Activated T-cell treated with anti-CD3 and anti-CD28 coated beads, Interleukin-2, amount 50 U/mL, for 72 hours (primary cell): ENCODE measurements at places on chromosomes 1 and 21.

- DNase-seq: no peak
These were observed 36.2 kb upstream of the CACHD1 start for GRCh38 chr1:64433747-64434146.

- DNase-seq: no peak
These were observed 24.6 kb upstream of the NEK7 start for GRCh38 chr1:198132060-198132781.

DNA sequence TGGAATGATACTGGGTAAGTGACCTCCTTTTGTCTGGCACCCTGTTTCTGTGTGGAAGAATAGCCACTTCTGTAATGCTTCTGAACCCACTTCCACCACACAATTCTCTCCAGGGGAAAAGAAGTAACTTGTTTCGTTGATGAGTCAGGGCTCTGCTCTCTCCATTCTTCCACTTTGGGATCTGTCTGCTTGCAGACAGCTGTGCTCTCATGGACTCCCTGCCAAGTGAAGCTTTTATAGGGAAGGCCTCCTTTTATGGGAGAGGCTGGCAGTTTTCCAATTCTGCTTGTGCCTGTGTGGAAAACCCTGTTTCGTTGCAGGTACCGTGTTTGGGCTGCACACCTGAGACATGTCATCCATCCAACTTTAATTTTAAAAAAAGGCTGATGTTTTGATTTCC, 130.7 kb downstream of the GIPC2 start:
- DNase-seq: no peak

DNA sequence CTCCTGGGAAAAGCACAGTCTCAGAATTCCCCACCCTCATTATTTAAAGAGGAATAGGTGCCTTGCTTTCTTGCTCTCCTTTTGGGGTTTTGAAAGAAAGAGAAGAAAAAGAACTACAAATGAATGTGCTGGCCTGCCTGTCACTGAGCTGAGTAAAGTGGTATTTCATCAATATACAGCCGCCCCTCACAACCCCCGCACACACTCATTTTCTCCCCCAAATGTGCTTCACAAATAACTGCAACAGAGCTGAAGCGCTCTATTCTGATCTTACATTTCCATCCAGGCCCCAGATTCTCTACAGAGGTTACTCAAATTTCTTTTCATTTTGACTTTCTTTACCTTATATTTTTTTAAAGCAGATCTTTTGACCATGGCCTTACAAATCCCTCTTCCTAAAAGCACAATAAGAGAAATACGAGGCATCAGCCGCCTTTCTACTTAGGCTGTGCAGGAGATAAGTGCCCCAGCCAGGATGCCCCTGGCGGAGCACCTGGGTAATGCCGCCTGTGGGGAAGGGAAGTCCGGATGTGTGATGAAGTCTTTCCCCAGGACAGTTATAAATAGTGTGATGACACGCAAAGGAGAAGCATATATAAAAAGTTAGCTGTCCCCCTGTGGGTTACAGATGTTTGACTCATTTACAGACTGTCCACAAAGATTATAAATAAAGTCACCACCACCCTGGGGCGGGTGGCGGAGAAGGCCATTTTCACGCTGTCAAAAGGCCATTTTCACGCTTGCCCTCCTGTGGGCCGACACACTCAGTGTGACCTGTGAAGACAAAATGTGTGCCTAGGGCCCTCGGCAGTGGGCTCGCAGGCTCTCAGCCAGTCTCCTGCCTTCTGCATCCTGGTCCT, 6.5 kb downstream of the KCNN3 start:
- no peak for DNase-seq

- DNase-seq: no peak
These were observed 10.7 kb downstream of the FOXO6 start for GRCh38 chr1:41371630-41372599.

DNA sequence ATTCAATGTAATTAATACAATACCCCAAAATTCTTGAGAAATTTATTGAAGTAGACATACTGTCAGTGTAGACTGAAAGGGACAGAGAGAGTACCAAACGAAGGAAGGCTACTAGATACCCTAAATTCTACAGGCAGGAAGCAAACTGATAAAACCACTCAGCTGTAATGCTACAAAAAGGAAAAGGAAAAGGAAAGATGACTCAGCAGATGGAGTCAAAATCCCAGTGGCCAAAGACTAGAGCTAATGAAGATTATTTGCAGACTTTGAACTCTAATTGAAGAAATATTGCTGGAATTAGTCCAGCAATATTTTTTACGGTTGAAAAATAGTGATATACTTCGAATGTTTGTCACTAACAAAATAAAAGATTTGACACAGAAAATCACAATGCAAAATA, 671.9 kb downstream of the BRINP3 start:
- no peak for DNase-seq

DNA sequence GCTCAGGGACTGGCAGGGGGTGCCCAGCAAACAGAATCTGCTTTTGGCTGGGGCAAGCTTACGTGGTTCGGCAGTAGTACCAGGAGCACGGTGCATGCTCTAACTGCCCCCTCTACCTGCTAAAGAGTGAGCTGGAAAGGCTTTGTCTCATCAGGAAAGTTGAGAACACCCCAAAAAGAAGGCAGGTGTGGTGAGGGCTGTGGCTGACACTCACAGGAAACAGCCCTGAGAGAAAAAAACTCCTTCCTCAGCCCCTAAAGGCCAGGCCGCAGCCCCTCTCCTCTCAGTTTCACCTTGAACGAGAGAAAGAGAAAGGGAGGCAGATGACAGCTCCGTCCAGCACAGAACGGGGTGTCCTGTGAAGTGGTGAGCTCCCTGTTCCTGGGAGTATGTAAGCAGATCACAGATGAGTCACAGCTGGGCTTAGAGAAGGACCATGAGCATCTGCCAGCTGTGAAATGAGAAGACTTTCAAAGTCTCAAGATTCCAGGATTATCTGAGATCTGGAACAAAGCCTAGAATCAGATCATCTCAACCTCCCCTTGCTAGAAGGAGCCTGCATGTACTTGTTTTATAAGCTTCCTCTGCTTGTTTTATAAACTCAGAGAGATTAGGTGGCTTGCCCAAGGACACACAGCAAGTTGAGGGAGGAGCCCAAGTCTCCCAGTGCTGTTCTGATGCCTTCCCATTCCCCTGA, 13.4 kb downstream of the LAPTM5 start:
- DNase-seq: peak; percentile 73

GRCh38 chr1:157994704-157995582, 1.5 kb downstream of the KIRREL1 start:
- no peak for DNase-seq
